ENCODE measurements at places on chromosomes 5 and 9.

- DNase-seq, result no peak
Measured at GRCh38 chr9:1320051-1320557, 269.9 kb downstream of the DMRT2 start.

- DNase-seq, result no peak
Measured at GRCh38 chr9:8723195-8723594, 923.6 kb upstream of the DMAC1 start.

DNA sequence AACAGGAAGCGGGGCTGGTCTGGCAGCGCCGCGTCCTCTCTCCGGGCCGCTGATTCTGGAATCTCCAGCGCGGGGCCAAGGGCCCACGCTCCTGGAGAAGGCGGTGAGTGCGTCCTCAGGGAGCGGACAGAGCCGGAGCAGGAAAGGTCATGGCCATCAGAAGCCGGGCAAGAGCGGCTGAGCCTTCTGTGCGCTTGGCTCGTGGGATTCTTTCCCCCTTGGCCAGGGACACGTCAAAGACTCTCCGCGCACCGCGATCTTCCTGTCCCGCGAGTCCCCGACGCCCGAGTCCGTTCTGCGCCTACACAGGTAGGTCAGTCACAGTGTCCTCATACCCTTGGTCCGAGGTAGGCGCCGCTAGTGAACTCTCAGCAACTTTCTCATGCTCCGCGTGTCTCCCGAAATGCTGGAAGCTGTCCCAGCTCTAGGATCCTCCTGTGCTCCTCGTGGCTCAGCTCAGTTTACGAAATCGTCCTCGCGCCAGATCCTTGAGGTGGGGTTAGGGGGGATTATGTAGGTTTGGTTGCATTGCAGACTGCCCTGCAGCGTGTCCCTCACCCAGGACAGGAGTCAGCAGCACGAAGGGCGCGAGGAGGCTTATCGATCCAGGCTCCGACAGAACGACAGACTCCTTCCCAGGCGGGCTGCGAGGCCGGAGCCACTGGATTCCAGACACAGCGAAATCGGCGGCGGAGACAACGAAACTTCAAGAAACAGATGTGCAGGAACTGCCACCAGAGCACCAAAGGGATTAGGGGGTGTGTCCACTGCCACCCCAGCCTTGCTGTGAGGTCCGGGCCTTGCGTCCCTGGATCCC lies 8.7 kb downstream of the LHX6 start:
- DNase-seq, result no peak

- no peak for DNase-seq
Measured at GRCh38 chr5:30092548-30092947, 1100.9 kb upstream of the CDH6 start.

Measured in stimulated activated CD4-positive, alpha-beta T cell treated with anti-CD3 and anti-CD28 coated beads, TNF-alpha, amount 100 ng/mL, for 1 hour (primary cell).